ENCODE measurements at places on chromosomes 1 and 21. TPM values are rescaled to one million over a fixed set of nuclear protein-coding genes. Genes with fewer than 3 reads are reported as not detected.
A peak's percentile ranks its signal among the peaks of the same experiment; 100 is the strongest.

DNA sequence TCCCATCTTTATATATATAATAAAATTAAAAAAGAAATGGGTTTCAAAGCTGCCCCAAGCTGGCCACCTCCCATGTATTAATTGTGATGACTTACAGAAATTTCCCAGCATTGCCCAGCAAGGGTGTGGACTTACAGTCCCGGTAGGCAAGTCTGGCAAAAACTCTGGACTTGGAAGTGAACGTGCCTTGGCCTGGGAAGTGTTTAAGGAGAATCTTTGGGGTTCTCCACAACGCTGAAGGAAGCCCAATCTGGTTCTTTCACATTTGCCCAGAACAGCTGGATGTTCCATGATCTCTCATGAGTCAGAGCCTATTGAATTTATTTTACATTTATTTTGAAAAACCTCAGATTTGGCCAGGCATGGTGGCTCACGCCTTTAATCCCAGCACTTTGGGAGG is 98.4 kb upstream of the SLC45A1 start:
- no peak for DNase-seq

GRCh38 chr1:234316937-234317336 is 56.3 kb upstream of the COA6 start:
- DNase-seq = no peak

DNA sequence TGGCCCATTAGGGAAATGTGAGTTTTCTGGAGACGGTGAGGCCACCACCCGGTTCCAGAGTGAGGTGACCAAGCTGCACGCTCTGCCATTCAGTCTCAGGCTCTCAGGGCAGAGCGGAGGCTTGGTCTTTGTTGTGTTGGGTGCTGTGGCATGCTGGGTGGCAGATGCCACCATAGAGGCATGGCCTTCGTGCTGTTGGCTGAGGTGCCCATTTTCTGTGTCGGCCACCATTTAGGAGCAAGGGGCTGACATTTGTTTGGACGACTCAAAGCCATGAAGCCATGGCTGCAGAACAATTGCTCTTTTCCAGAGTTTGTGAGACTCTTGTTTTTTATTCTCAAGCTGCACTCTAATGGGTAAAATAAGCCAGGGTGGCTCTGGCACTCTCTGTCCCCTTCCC is 36.8 kb upstream of the PWP2 start:
- DNase-seq = no peak

DNA sequence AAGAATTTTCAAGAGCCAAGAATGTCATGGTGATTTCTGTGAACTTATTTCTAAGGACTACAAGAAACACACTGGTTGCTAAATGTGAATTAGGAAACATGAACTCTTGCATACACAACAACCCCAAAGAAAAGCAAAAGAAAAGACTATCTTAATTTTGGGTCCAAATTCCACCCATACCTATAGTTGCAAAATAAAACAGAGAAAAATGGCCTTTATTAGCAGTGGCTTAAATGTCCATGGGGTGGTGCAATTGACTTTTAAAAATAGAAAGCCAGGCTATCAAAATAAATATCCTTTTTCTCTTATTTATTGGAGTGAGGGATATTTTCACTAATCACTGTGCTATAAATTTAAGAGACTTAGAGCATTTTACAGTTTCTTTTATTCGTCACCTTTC is 80.9 kb upstream of the DPYD start:
- DNase-seq = peak; percentile 15

DNA sequence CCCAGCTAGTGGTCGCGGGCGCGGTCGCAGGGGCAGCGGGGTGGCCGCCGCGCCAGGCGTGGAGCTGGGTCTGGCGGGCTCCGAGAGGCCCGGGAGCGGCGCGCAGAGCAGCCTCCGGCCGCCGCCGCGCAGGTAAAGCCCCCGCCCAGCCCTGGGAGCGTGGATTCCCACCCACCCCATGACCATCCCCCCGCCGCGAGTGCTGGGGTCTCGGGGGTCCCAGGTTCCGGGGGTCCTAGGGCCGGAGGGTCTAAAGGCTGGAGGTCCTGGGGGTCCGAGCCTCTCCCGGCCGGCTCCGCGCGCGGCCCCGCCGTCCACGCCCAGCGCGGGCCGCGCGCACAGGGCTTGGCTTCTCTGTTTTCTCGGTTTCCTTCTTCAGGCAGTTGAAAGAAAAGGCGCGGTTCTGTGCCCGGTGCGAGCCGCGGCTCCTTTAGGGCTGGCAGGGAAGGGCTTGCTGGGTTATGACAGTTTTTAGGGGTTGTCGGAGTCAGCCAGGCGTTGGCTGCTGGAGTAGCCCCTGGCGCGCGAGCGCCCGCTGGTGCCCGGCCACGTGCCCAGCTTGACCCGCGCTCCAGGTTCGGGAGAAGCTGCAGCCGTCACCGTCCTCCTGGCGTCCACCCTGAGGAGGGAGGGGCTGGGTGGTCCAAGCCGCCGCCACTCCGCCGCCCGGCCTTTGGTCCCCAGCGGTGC is 359 bp downstream of the LRRC3 start:
- no peak for DNase-seq

GRCh38 chr1:54805981-54806381 is 4.9 kb upstream of the TTC22 start:
- DNase-seq = no peak

DNA sequence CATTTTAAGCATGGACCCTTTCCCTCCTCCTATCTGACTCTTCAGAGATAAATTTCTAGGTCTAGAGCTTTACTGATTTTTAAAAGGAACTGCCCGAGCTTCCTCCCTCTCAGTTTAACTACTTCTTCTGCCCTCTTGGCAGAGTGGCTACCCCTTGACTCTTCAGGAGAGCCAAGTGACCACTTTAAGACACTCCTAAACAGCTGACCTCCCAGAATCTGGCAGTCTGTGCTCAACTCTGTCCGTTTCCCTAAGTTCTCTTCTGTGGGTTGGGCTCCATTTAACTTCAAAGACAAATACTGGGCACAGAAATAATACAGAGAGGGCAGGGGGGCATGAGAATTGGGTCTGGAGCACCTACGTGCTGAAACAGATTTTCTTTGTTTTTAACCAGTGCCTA is 196.3 kb upstream of the FOXD3 start:
- DNase-seq = peak; percentile 14

DNA sequence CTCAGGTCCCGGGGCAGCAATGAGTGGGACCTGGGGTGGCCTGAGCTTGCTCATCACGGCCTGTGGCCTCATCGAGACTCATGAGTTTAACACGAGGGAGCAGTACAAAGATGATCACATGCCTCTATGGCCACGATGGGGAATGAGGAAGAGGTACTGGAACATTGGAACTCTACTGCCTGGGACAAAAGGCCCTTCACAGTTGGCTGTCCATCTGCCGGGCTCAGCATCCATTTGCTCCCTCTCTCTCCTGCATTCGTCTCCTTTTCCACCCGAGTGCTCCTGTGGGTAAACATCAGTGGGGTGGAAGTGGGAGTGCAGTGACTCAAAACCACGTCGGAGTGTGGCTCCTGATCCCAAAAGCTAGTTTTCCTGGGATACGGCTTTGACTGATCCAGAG is 124.9 kb downstream of the KAZN start:
- no peak for DNase-seq

DNA sequence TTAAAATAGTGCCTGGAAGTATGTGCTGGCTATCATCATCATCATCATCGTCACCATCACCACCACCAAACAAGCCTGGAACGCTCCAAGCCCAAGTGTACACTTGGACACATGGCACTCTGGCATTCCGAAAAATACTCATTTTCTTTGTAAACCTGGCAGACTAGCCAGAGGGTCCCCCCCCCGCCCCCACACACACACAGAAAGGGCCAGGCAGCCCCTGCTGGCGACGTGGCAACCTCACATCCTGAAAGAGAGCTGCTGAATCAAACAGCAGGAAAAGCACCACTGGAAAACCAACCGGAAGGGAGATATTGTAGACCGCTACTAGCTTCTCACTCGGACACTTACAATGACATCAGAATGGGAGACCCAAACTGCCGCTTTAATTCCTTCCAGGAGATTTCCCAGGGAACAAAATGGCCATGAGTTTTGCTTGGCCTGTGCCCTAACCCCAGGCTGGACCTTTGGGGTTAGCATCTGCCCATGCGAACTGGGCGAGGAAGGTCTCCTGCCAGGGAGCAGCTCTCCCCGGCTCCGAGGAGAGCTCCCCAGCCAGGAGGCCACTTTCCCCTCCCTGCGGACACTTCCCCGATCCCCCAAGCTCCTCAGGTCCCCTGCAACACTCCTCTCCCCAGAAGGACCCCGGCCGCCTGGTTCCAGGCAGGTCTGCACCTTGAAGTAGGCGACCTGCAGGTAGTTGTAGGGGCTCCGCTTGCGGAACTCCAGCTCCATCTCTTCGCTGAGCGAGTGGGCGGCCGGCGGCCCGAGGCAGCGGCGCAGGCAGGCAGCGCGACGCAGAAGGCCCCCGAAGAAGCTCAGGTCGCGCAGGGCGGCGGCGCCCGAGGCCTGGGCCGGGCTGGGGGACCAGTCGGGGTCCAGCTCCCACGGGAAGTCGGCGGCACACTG is 742 bp downstream of the P3H1 start:
- peak; percentile 76 for DNase-seq

GRCh38 chr1:3460672-3461131 is 6.2 kb downstream of the ARHGEF16 start:
- no peak for DNase-seq

- no peak for DNase-seq
Measured at GRCh38 chr1:31669433-31669785, 24.7 kb upstream of the PEF1 start.

DNA sequence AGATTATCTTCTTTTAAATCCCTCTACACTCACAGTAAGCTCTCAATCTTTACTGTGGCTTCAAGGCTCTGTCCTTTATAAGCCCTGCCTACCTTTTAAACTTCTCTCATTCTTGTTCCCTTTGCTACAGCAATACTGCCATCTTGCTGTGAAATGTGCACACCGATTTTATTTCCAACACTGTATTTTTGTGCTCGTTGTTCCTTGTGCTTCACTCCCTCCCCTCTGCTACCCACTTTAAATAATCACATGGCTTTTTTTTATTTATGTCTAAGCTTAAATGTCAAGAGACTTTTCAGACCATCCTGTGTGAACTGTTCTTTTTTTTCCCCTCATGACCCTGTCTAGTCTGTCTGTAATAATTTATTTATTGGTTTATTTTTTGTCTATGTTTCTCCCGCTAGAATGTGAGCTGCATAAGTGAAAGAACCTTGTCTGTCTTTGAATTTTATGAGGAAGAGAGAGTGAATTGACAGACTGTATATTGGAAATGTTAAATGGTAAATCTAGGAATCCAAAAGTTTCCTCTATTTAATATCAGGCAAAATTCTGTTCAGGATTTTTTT is 45.7 kb downstream of the ABCD3 start:
- DNase-seq = peak; percentile 64

Gene NBPF8
- 14.2 TPM for total RNA-seq

Gene FCRL5
- not detected for total RNA-seq

GRCh38 chr1:98323906-98324358 is 337.6 kb upstream of the SNX7 start:
- peak; percentile 96 for DNase-seq

DNA sequence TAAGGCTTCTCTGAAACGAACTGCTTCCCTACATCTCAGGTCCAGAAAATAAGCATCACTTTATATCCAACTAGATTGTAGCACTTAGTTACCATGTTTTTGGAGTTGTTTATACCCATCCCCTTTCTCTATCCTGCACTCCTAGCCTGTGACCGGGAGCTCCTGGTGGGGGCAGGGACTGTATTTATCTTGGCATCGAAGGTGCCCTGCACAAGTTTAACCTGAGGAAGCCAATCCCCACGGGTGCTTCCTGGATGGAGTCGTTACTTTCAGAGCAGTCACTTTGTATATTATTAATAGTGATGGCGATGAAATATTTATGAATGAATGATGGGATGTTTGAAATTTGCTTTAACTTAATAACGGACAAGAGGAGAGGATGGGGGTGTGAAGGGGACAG is 73.9 kb downstream of the KLHDC7A start:
- no peak for DNase-seq

- DNase-seq = no peak
Measured at GRCh38 chr1:45403298-45403697, 63.1 kb upstream of the MUTYH start.

DNA sequence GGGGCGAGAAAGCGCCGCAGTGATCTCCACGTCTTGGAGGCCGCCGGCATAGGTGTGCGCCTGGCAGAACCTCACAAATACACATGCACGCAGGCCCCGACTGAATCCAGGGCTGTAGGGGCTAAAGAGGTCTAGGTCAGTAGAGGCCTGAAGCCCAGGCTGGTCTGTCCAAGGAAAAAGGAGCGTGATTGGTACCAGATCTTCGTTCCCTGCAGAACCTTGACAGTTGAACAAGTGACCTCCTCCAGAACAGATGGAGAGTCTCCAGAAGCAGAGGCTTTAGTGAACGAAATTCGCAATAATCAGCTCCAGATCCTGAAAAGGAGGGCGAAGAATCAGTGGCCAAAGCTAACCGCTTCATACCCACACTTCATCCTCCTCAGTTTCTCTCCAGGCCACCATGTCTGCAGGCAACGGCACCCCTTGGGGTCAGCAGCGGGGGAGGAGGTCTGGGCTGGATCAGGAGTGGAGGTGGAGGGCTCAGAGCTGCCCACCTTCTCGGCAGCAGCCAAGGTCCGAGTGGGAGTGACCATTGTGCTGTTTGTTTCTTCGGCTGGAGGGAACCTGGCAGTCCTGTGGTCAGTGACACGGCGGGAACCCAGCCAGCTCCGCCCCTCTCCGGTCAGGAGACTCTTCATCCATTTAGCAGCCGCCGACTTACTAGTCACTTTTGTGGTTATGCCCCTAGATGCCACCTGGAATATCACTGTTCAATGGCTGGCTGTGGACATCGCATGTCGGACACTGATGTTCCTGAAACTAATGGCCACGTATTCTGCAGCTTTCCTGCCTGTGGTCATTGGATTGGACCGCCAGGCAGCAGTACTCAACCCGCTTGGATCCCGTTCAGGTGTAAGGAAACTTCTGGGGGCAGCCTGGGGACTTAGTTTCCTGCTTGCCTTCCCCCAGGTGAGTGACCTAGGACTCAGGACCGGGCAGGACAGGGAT is 749 bp upstream of the PEX11B start:
- DNase-seq = peak; percentile 57

- DNase-seq = no peak
Measured at GRCh38 chr1:150516050-150516591, 569 bp downstream of the FALEC start.

Gene CYP2J2
- 20.8 TPM for total RNA-seq

DNA sequence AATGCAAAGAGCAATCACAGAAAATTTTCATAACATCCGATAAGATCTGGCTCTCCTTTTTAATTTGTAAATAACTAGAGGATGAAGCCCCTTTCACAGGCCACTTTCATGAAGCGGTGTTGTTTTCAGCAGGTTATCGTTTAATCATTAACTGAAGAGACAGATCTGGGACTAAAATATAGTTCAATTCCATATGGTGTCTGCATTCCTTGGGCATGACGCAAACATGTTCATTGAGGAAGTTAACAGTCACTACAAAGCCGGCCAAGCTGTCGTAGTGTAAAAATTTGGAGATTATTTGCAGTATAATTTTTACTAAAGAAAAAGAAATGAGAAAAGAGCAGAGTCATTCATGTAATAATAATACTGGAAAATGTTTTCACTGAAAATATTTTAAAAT is 565.2 kb upstream of the ADAMTS5 start:
- no peak for DNase-seq

Gene CFHR2
- total RNA-seq = not detected

GRCh38 chr1:159040206-159040605 is 30.5 kb downstream of the IFI16 start:
- DNase-seq = peak; percentile 34
